ENCODE measurements at places on chromosomes 2 and 18. TPM values are rescaled to one million over a fixed set of nuclear protein-coding genes. Genes with fewer than 3 reads are reported as not detected.

GRCh38 chr2:175535631-175536030 lies 354.1 kb upstream of the ATP5MC3 start:
- DNase-seq, result no peak

NOSTRIN gene
- not detected for total RNA-seq

IL36RN gene
- not detected for total RNA-seq

DNA sequence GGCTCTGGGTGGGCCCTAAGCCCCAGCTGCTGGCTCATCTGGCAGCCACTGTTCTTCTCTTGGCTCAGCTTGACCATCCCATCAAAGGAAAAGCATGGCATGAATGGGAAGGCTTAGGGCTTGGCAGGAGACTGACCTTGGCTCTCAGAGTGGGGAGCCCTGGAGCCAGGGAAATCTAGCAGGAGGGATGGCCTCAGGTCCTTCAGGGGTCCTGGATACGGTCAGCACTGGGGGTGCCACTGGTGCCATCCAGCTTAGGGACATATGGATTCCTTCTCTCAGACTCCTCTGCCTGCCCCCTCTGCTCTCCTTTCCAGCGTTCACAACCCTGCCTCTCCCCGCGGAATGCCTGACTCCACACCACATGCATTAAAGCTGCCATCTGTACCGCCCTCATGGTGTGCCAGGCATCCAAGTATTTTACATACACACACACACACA lies 165.5 kb upstream of the HAAO start:
- no peak for DNase-seq

DNA sequence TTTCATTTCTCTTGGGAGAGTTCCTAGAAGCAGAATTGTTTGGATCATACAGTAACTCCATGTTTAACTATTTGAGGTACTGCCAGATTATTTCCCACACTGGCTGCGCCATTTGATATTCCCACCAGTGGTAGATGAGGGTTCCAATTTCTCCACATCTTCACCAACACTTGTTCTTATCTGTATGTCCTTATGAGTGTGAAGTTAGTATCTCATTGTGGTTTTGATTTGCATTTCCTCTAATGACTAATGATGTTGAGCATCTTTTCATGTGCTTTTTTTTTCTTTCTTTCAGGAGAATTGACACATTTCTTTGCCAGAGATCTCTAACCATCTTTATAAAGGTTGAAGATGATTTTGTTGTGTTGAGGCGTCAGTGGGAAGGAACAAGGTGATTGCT lies 4.1 kb upstream of the MGAT5 start:
- DNase-seq, result no peak

C2orf15 gene
- total RNA-seq, result 0.39 TPM

- no peak for DNase-seq
Measured at GRCh38 chr2:40962026-40962425, 510.1 kb upstream of the SLC8A1 start.

DNA sequence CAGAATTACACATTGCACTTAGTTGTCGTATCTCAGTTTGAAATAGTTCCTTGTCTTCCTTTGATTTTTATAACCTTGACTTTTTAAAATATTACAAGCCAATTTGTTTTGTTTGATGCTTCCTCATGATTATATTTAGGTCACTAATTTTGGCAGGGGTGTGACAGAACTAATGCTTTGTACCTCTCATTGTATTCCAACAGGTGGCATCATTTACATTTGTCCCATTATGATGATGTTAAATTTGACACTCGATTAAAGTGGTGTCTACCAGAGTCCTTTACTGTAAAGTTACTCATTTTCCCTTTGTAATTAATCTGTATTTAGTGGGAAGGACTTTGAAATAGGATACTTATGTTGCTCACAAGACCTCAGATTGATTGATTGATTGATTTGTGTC lies 21.5 kb upstream of the MFSD2B start:
- peak; percentile 31 for DNase-seq

DNA sequence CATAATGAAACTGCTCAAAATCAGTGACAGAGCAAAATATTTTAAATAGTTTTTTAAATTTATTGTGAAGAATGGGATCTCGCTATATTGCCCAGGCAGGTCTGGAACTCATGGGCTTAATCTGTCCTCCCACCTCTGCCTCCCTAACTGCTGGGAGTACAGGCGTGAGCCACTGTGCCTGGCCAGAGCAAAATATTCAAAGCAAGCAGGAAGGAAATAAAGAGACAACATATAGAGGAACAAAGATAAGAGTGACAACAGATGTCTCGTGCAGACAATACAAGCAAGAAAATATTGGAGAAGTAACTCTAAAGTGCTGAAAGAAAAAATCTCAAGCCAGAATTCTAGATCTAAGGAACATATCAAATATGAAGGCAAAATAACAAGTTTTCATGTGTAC lies 5.0 kb upstream of the SCLY start:
- no peak for DNase-seq

- DNase-seq, result no peak
Measured at GRCh38 chr2:206225435-206226232, 48.8 kb upstream of the ZDBF2 start.

DNA sequence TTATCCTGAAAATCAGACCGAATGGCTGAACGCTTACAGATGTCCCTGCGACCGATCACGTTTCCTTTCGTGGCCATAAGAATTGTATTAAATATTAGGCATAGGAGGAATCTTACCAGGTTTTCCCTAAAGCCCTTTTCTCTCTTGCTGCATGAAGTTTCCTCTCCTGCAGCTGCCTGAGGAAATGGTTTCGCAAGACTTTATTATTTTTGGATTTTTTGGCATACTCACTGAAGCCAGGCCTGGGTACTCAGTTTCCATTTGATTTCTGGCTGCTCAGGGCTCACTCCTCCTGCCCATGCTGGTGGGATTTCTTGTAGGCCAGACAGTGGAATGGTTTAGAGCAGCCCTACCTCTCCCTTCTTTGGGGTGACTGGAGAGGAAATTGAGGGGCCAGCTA lies 114.0 kb downstream of the KLHL29 start:
- no peak for DNase-seq

- no peak for DNase-seq
Measured at GRCh38 chr2:65130664-65131175, 814 bp upstream of the RAB1A start.

DNA sequence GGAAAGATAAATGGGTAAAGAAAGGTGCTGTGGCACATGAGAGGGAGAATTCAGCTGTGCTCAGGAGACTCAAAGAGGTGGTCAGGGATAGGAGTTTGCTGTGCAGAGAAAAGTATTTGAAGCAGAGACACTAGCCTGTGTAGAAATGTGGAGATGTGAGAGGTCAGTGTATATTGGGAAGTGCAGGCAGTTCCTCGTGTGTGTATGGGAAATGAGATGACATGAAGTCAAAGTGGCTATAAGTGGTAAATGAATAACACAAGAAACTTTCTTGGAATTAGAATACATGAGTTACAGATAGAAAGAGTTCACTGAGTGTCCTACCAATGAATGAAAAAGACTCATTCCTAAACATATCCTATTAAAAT lies 11.6 kb downstream of the MAP3K20 start:
- DNase-seq, result no peak

MEMO1 gene
- total RNA-seq, result 36.5 TPM

GRCh38 chr2:51953931-51954330 lies 922.0 kb upstream of the NRXN1 start:
- DNase-seq, result peak; percentile 0

DNA sequence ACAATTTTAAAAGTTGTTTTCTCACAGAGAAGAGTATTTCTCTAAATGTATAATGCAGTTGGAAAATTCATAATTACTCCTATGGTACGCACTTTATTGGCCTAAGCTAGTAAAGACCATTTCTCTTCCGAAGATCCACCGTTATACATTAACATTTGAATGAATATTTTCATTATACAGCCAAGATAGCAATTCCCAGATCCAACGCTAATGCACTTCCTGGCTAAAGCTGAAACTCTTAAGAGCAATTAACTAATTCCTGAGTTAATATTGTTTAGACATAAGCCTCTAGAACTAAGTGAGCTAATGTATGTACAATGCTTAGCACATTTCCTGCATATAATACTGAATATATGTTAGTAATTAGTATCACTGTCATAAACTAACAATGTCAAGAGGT lies 56.2 kb downstream of the PDK1 start:
- DNase-seq, result no peak

SAG gene
- not detected for total RNA-seq

RTP5 gene
- total RNA-seq, result not detected

DNA sequence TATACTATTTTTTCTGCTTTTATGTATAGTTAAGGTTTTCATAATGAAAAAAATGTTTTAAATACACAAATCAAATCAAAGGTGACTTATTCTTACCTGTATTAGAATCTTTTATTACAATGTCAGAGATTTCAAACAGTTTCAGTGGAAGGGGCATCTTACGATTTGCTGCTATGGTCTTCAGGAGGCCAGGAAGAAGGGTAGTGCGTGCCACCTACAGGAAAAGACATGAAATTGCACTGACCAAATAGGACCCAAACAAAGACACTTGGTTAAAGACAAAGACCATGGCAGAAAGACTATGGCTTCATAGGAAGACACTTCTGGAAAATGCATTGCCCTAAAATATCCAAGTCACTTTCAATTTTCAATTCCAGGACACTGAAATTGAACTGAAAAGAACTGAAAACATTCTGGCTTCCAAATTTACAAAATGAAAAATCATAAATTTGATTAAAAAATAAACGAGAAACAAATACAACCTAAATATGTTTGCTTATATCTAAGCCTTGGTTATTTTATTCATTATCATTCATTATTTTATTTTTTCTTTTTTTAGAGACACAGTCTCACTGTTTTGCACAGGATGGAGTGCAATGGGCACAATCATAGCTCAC lies 42.1 kb downstream of the FARSB start:
- peak; percentile 37 for DNase-seq

KCNG2 gene
- total RNA-seq, result not detected

- peak; percentile 74 for DNase-seq
Measured at GRCh38 chr2:65040400-65041261, 15.6 kb upstream of the CEP68 start.

- DNase-seq, result no peak
Measured at GRCh38 chr2:241859017-241859435, 332 bp upstream of the PDCD1 start.

POMC gene
- not detected for total RNA-seq

DNA sequence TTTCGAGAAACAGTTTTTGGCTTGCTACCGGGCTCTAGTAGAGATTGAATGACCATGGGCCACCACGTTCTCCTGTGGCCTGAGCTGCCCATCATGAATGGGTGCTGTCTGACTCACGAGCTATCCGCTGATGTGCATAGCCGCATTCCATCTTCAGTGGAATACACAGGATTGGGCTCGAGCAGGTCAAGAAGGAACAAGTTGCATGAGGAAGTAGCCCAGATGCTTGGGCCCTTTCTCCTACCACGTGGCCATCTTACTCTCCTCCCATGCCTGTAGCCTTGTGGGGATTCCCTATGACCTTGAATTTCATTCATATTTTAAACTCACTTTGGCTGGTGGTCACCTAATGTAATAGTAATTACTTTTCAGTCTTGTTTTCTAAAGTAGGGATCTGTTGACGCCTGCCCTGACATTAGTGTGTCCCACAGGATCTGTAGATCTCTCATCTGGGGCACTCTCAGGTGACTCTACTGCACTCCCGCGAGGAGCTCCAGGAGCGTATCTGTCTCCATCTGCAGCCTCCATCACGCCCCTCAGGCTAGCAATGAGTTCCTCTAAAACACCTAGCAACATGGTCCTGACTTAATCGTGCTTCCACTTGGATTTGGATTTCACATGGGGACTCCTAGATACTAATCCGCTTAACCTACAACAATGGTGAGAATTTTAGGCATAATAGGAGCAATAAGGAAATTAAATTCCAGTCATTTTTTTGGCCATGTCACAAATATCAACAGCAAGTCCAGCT lies 67.8 kb downstream of the PSMG2 start:
- no peak for DNase-seq

- no peak for DNase-seq
Measured at GRCh38 chr2:51782921-51783765, 751.2 kb upstream of the NRXN1 start.

DNA sequence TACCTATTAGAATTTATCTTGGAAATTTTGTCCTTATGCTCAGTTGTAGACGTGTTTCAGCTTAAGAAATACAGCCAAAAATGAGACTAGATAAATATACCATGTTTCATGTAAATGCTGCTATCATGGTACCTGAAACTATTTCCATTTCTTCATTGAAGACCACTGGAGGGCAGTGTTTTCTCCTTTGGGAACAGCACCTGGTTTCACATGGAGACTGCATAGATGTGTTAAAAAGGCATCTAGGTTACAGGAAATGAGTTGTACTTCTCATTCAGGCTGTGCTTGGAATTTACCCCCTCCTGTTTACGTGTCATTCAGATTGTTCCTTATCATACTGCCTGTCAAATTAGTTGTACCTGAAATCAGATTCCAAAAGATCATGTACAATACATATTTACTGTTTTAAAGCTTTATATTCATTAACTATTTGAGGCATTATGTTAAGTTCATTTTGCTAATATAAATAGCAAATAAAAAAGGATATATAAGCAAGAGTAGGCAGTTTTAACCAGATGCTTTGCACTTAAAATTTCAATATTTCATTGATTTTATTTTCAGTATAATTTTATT lies 57.3 kb upstream of the PSMD14 start:
- peak; percentile 74 for DNase-seq

- DNase-seq, result no peak
Measured at GRCh38 chr2:15136639-15137038, 424.5 kb downstream of the NBAS start.

SP5 gene
- not detected for total RNA-seq

SFT2D3 gene
- total RNA-seq, result 5.6 TPM

- DNase-seq, result no peak
Measured at GRCh38 chr2:230737300-230737699, 24.7 kb downstream of the CAB39 start.

TMEM17 gene
- 2.1 TPM for total RNA-seq

GPN1 gene
- 44.7 TPM for total RNA-seq

DNA sequence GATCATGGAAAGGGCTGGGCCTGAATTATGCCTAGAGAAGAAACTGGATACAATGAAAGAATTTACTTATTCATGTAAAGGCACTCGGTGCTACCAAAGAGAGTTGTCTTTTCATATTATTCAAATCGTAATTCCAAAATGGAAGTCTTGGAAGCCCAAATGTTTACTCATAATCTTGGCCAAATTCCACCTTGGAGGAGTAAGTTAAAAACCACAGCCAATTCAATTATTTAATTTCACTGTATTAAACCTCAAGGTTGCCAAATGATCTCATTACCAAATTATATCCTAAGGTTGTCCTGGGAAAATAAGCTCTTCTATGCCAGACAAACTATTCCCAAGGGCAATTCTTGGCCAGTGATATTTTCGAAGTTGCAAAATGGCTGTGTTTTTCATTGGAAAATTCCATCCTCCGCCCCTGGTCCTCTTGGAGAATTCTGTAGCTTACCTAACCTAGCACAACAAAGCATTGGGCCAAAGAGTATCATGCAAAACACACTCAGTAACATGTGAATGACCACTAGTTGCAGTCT lies 11.1 kb upstream of the VPS4B start:
- peak; percentile 42 for DNase-seq

DNA sequence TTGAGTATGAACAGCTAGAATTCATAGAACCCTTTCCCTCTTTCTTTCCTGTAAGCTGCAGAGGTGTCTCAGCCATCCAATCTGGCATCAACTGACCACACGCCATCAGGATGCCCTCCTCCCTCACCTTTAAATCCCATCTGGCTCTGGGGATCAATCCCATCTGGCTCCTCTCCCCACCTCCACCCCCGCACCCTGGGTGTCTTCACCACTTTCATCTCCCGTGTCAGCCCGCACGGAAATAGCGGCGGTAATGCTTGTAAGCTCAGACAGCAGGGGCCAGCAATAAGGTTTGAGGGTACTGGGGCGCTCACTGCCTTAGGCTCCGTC lies 508 bp upstream of the TUBA4B start:
- no peak for DNase-seq

- peak; percentile 0 for DNase-seq
Measured at GRCh38 chr18:72086421-72086820, 457.7 kb downstream of the CBLN2 start.

Data from M059J (cell line).